Tongue (tissue), 3 donors: ENCODE measurements at places on chromosomes 16 and 17. TPM values are rescaled to one million over a fixed set of nuclear protein-coding genes. Genes with fewer than 3 reads are reported as not detected.

TBC1D3C gene
- not detected for total RNA-seq

YBX2 gene
- 0.51 TPM for total RNA-seq

OMG gene
- total RNA-seq = 1.5 TPM

NME3 gene
- 29.6 TPM for total RNA-seq

USP10 gene
- 47.8 TPM for total RNA-seq

NT5C3B gene
- total RNA-seq = 42.7 TPM

RAC3 gene
- 7.4 TPM for total RNA-seq

TMEM238L gene
- not detected for total RNA-seq

FAM20A gene
- 6.5 TPM for total RNA-seq

FBXL16 gene
- total RNA-seq = 1.3 TPM

SMIM36 gene
- not detected for total RNA-seq

GAS2L2 gene
- not detected for total RNA-seq

ADAM11 gene
- 0.72 TPM for total RNA-seq

KRTAP4-5 gene
- not detected for total RNA-seq

RPH3AL gene
- total RNA-seq = 16.9 TPM

FZD2 gene
- total RNA-seq = 11.6 TPM

SLC6A2 gene
- total RNA-seq = 7.8 TPM

GNGT2 gene
- total RNA-seq = 0.92 TPM

CX3CL1 gene
- total RNA-seq = 4.2 TPM

MYH1 gene
- total RNA-seq = 15.4 TPM

ABAT gene
- 18.9 TPM for total RNA-seq

ZNF423 gene
- total RNA-seq = 22.5 TPM

GALR2 gene
- total RNA-seq = not detected

MYH13 gene
- 1.4 TPM for total RNA-seq

MAP1LC3B gene
- total RNA-seq = 35.9 TPM

CIITA gene
- total RNA-seq = 7.2 TPM

RHBDL1 gene
- 1.2 TPM for total RNA-seq

PHKG2 gene
- 9.3 TPM for total RNA-seq

ADAP2 gene
- 5.5 TPM for total RNA-seq

CA7 gene
- not detected for total RNA-seq

KCNG4 gene
- not detected for total RNA-seq

CLEC18A gene
- 0.62 TPM for total RNA-seq

CCL22 gene
- total RNA-seq = not detected

WNK4 gene
- not detected for total RNA-seq

PRDM7 gene
- not detected for total RNA-seq

RGS11 gene
- 2.3 TPM for total RNA-seq
